ENCODE measurements at places on chromosomes 12 and 14.

- DNase-seq: no peak
Observed at GRCh38 chr12:127761880-127762279, 505.1 kb upstream of the TMEM132C start.

DNA sequence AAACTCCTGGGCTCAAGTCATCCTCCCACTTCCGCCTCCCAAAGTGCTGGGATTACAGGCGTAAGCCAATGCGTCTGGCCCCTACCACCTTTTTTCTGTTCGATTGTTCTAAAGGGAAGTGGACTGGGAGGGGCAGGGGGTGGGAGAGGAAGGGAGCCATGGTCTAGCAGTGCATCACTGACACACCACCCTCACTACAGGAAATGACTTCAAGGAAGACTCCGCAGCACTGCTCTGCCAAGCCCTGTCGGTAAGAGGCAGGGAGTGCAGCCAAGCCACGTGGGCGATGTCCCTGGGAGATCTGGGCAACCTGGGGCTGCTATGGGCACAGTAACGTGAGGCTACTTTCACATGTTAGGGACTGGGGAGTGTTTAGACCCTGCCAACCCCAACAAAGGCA is 18.0 kb downstream of the LRRC74A start:
- DNase-seq: peak; percentile 14

GRCh38 chr12:48296586-48297282 is 54.0 kb downstream of the ZNF641 start:
- peak; percentile 16 for DNase-seq

DNA sequence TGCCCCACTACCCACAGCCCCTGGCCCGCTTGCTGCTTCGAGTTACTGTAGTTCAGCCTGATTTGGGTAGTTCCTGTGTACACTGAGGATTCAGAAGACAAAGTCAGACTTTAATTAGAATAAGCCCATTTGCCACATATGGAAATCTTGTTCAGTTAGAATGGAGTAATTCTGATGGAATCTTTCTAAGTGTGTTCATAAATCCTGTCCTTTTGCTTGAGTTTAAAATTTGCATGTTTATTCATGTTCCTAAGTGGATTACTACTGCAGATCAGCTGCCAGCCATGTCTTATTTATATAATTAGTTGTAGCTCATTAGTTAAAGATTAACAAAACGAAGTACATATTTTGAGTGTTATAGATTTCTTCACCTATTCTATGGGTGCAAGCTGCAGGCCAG is 504.5 kb downstream of the PCNX1 start:
- DNase-seq: no peak

- no peak for DNase-seq
Observed at GRCh38 chr12:55698965-55699364, 8.7 kb downstream of the ITGA7 start.

DNA sequence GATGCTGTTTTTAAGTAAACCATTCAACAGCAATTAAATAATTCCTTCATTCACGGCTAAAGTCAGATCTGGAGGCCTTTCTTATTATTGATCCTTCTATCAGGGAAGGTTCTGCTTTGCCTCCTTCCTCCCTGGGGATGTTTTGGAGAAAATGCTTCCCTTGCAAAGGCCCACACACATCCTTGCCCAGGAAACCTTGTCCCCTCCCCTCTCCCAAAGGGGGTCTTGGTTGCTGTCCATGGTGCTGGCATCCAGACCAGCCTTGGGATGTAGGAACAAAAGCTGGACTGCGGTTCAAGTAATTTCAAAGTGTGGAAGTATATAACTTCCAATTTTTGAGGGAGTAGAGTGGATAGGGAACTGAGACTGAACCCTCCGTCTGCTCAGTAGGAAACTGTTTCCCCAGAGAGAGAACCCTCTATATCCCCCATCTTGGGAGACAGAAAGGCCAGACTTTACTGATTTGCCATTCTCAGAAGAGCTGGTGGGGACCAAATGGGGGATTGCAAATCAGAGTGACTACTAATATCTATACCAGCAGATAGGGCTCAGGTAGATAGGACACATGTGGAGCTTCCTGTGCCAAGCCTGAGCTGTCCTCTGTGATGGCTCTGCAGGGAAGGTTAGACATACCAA is 5.6 kb downstream of the MARCHF9 start:
- DNase-seq: no peak

GRCh38 chr14:85535321-85535720 is 5.4 kb downstream of the FLRT2 start:
- no peak for DNase-seq

- no peak for DNase-seq
Observed at GRCh38 chr14:23661542-23661941, 25.4 kb downstream of the DHRS2 start.

Measured in stimulated activated CD8-positive, alpha-beta memory T cell treated with anti-CD3 and anti-CD28 coated beads, Interleukin-4, amount 100 ng/mL, for 4 hours (primary cell).